ENCODE measurements at places on chromosomes 1 and 21. TPM values are rescaled to one million over a fixed set of nuclear protein-coding genes. Genes with fewer than 3 reads are reported as not detected.

DNA sequence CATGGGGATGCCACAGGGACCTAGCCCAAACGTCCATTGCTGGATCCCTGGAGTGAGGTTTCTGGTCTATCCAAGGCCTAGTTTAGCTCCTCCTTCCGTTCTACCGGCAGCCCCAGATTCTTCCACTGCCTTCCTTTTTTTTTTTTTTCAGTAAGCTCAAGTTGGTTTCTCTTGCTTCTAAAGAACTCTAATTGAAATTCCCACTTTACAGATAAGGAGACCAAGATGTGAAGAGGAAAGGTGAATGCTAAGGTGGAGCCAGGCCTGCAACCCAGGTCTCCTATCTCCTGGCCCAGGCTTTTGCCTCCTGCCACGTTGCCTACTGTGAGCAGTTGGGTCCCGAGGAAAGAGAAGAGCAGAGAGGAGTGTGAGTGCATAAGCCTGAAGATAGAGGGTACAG is 31.5 kb upstream of the CLIC4 start:
- H3K27me3 ChIP-seq, result no peaks in the 10 kb centered on the region
- H3K4me1 ChIP-seq, result peaks cover 12% of the 10 kb centered on the region
- no peak for DNase-seq
- no peaks in the 10 kb centered on the region for H3K36me3 ChIP-seq
- no peak overlapping the region for H3K27ac ChIP-seq
- H3K4me3 ChIP-seq, result no peak overlapping the region

The APOBEC4 gene
- not detected for total RNA-seq

The BROX gene
- total RNA-seq, result 74.5 TPM

The NGF gene
- total RNA-seq, result not detected

The PBX1 gene
- 0.54 TPM for total RNA-seq

DNA sequence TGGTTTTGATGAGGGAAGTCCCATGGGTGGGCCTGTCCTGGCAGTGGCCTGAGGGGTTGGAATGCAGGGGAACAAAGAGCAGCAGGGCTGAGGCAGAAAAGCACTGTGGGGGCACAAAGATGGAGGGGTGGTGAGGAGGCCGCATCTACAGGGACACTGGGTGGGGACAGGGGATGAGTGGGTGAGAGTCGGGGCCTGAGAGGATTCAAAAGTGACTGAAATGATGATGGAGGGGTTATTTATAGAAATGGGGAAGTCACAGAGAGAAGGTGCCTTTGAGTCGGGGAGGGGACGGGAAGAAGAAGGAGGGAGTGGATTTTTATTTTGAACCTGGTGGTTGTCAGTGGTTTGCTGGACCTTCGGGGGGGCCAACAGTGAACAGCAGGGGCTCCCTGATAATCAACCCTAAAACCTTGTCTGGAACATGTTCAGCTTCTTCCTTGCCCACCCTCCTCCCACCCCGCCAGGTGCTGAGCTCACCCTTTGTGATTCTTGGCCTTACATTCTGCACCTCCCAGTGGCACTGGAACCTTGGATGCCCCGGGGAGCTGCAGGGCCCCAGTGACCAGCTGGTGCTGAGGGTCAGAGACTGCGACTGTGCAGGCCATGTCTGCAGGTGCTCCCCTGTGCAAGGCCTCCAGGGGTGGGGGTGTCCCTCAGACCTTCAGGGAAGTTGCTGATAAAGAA is 42.9 kb downstream of the IER5 start:
- peak overlapping the region; percentile 55 for H3K27ac ChIP-seq
- H3K27me3 ChIP-seq, result no peaks in the 10 kb centered on the region
- H3K4me3 ChIP-seq, result no peak overlapping the region
- H3K4me1 ChIP-seq, result peaks cover 72% of the 10 kb centered on the region

GRCh38 chr1:167400359-167400953 is 117.9 kb downstream of the CD247 start:
- H3K4me1 ChIP-seq, result peaks cover 4% of the 10 kb centered on the region
- H3K36me3 ChIP-seq, result peaks cover 23% of the 10 kb centered on the region
- H3K27ac ChIP-seq, result no peak overlapping the region

DNA sequence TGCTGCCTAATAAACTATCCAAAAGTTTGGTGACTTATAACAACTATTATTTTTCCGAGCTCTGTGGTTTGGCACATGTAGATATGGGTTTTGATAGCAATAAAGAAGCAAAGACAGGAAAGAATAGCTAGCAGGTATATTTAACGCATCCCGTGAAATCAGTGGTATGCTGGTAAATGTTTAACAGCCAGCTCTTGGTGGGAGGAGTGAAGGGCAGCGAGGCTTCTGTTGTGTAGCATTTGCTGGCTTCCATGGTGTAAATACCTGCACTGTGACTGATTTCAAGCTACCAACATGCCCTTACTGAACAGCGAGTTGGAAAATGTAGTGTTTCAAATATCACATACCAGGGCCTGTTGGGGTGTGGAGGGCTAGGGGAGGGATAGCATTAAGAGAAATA is 291.0 kb downstream of the PRDM2 start:
- H3K27ac ChIP-seq, result no peak overlapping the region
- no peaks in the 10 kb centered on the region for H3K27me3 ChIP-seq
- no peak overlapping the region for H3K4me3 ChIP-seq
- no peak for DNase-seq

GRCh38 chr1:93818570-93818959 is 60.4 kb downstream of the DNTTIP2 start:
- DNase-seq, result no peak
- H3K4me3 ChIP-seq, result no peak overlapping the region
- H3K36me3 ChIP-seq, result no peaks in the 10 kb centered on the region
- peak overlapping the region; percentile 12 for H3K27ac ChIP-seq
- H3K27me3 ChIP-seq, result no peaks in the 10 kb centered on the region
- peaks cover 16% of the 10 kb centered on the region for H3K4me1 ChIP-seq

The GBP5 gene
- total RNA-seq, result 191 TPM

The PRAMEF13 gene
- not detected for total RNA-seq

GRCh38 chr1:207787776-207788175 is 35.9 kb downstream of the CD46 start:
- no peak overlapping the region for H3K27ac ChIP-seq
- H3K36me3 ChIP-seq, result peaks cover 46% of the 10 kb centered on the region
- H3K27me3 ChIP-seq, result no peaks in the 10 kb centered on the region
- no peak overlapping the region for H3K4me3 ChIP-seq

GRCh38 chr1:86370601-86371022 is 25.5 kb downstream of the ODF2L start:
- peaks cover 14% of the 10 kb centered on the region for H3K36me3 ChIP-seq
- H3K27ac ChIP-seq, result no peak overlapping the region
- no peak overlapping the region for H3K4me3 ChIP-seq
- DNase-seq, result no peak
- no peaks in the 10 kb centered on the region for H3K27me3 ChIP-seq
- H3K4me1 ChIP-seq, result no peaks in the 10 kb centered on the region

The CCDC185 gene
- not detected for total RNA-seq

DNA sequence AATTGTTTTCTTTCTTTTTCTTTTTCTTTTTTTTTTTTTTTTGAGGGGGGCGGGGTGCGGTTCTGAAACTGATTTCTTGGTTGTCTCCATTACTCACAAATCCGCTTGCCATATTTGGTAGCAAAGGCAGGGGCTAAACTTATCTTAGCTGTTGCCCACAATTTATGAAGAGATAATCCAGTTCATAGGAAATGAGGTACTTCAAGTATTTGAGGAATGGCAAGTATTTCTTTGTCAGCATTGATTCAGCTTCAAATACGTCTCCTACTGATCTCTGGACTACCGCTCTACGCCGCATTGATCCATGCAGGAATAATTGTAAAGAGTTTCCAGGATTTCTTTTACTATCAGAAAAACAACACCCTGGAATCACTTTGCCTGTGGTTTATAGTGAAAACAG is 289.2 kb upstream of the DPYD start:
- no peaks in the 10 kb centered on the region for H3K4me1 ChIP-seq
- no peak overlapping the region for H3K27ac ChIP-seq
- no peak for DNase-seq
- H3K36me3 ChIP-seq, result no peaks in the 10 kb centered on the region

The GBP1 gene
- 34.8 TPM for total RNA-seq

DNA sequence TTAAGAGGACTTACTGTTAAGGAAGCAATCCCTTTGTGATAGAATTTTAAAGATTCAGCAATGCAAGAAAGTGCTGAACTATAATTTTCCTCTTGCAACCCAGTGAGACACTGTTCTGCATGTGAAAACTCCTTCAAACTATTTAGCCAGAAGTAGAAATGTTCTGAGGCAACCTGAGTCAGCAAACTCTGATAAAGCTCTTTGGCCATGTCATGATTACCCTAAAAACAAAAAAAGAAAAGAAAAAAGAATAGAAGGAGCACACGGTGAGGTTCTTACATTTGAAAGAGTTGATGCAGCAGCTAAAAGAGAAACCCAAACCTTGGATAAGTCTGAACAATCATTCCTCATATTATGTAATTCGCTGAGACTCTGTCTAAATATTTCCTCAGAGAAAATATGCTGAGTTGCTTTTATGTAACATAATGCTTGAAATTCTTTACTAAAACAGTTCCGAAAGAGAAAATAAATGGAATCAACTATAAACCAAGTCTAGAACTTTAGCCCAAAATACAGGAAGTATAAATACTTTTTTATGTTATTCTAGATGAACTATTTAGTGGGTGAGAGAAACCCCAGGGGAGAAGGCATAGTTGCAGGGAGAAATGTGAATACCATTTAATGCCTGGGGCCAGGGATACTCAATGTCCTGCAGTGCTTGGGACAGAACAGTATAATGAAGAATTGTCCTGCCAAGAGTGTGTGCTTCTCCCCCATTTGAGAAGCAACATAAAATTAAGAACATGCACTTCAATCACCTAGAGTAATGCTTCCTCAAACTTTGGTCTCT is 60.0 kb downstream of the INTS7 start:
- H3K36me3 ChIP-seq, result peaks cover 39% of the 10 kb centered on the region
- H3K4me1 ChIP-seq, result no peaks in the 10 kb centered on the region
- no peak overlapping the region for H3K4me3 ChIP-seq
- no peak for DNase-seq
- no peak overlapping the region for H3K27ac ChIP-seq
- no peaks in the 10 kb centered on the region for H3K27me3 ChIP-seq

- no peaks in the 10 kb centered on the region for H3K36me3 ChIP-seq
- peaks cover 86% of the 10 kb centered on the region for H3K4me1 ChIP-seq
- no peaks in the 10 kb centered on the region for H3K27me3 ChIP-seq
Measured at GRCh38 chr1:150562446-150563339, 13.5 kb downstream of the ADAMTSL4 start.

GRCh38 chr1:103275725-103276124 is 167.4 kb upstream of the COL11A1 start:
- H3K4me1 ChIP-seq, result no peaks in the 10 kb centered on the region
- no peaks in the 10 kb centered on the region for H3K36me3 ChIP-seq
- H3K4me3 ChIP-seq, result no peak overlapping the region
- H3K27ac ChIP-seq, result no peak overlapping the region
